ENCODE measurements at places on chromosomes 5 and 9.

- no peak for DNase-seq
Observed at GRCh38 chr5:2699686-2700085, 51.8 kb downstream of the IRX2 start.

- DNase-seq = peak; percentile 85
Observed at GRCh38 chr5:39076757-39077728, 2.8 kb upstream of the RICTOR start.

DNA sequence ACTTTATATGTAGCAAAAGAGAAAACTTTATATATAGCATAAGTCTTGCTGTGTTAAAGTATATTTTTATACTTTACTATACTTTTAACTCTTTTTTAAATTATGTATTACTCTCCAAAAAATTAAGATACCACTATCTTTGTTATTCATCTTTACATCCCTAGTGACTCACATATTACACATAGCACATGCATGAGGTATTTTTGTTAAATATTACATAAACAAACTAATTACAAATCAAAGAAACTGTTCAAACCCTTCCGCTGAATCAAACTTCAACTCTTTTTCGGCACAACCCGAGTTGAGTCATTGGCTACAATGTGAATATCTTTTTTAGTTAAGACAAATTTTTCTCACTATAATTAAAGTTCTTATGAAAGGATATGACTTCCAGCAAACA, 32.1 kb downstream of the NADK2 start:
- no peak for DNase-seq

DNA sequence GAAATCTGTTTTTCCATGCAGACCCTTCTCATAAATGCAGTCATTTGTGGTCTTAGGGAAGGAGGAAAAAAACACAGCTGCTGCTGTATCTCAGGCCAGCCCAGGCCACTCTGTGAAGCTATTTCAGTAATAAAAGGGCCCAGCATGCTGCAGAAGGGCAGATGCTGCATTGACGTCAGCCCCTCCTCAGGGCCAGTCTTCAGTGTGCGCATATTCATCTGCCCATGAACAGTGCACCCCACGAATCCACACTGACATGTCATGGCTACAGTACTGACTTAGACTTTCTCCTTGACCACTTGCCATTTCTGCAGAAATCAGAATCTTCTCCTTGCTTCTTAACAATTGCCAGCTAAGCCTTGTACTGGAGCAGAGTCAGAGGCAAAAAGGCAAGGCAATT, 304.7 kb downstream of the GABRG2 start:
- no peak for DNase-seq

- no peak for DNase-seq
Observed at GRCh38 chr9:38690574-38690973, 29.4 kb downstream of the FAM240B start.

DNA sequence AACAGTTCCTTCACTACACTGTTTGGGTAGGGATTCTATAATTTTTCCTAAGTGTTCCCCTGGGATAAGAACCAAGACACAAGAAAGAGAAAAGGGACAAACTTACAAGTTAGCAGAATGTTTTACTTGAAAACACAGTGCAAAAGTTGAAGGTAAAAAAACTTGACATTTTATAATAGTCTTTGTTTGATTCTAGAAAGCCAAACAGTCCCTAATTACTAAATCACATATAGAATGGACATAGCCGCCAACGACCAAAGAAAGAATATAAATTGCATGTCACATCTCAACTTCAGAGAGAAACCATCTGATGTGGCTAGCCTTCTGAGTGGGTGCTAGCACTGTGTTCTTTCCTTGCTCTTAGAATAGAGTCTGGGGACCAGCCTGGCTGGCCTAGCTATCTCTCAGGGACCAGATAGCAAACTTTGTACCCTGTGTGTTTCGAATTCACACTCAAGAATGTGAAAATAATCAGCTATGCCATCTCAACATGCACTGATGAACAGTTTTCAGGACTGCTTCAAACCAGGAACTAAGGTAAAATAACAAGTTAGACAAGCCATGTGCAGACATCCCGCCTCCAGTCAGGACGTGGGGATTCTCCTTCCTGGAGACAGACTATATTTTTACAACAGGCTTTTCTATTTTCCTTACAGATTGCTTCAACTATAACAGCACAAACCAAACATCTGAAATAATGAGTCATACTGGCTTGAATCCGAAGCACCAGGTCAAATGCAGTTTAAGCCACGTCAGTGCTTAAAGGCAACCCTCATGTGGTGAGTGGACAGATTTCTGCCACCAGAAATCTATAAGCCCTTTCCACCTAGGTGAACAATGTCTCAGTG, 53.7 kb downstream of the LHFPL2 start:
- no peak for DNase-seq

DNA sequence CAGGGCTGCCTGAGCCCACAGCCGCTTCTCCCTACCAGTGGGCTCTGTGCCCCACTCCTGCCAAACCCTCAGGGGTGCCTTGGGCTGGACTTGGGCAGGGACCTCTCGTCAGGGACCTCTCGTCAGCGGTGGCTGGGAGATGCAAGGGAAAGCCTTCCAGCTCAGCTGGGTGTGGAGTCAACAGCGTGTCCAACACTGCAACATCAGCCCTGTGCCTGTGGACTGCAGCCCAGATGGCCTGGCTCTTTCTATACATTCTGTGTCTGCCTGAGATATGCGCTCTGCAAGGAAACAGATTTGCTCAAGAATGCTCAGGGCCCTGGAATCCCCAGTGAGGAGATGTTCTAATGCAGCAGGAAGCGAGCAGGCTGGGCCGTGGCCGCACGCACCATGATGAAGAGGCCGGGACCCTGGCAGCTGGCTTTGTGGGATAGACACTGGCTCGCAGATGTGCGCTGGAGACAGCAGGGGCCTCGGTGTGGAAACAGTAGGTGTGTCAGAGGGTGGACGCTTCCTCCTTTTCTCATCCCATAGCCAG, 85.0 kb upstream of the COL5A1 start:
- no peak for DNase-seq

GRCh38 chr5:113147101-113147508, 170.5 kb downstream of the DCP2 start:
- no peak for DNase-seq

DNA sequence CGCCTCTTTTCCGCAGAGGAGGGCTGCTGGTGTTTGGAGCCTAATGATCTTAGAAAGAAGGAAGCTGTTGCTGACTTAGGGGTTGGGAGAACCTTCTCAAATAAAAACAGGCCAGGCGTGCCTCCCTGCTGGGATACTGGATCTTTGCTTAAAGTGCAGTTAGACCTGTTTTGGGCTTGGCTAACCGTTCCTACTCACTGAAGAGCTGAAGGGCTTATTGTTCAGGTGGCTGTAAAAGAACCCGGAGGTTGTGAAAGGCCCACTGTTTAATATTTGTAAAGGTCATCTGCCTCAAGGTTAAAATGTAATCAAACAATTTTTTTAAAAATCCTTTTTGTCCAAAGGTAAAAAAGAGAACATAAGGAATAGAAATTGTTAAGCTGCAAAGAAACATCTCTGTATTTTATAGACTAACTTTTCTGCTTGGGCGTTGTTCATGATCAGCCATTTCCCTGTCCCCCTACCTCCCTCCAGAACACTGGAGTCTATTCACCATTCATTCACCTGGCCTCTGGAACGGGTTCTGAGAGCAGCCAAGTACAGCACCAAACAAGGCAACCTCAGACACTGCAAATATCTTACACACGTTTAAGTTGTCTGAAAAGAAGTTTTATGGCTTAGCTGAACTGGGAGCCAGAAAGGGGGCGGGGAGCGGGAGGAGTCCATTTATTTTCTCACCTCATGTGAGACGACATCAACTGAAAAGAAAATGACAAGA, 18.6 kb upstream of the MTMR12 start:
- DNase-seq = no peak

DNA sequence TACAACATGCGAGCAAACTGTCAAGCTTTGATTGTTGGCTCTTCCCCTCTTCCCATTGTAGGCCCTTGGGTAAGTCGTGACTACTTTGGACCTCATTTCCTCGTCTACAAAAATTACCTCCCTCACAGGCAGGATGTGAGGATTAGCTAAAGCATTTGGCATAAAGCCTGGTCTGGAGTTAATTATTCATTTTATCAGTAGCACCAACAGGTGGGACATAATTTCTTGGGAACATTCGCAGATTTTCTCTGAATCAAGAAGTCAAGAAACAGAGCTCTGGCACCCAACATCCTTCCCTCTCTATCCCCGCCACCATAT, 39.9 kb upstream of the SEMA6A start:
- DNase-seq = no peak

DNA sequence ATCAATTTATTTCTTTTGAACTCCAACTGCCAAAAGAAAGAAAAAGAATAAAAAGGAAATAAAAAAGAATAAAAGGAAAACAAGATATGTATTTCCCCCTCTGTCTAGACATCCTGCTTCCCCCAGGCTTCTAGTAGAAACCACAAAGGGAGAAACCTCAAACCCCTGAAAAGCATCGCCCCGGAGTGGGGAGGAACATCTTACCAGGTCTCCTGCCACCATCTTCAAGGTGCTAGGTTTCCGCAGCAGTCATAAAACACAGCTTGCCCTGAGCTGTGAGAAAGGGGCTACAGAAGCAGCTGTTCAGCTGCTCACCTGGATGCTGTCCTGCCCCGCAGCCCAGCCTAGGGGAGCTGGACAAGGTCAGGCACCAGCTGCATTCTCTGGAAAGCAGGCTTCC, 487.7 kb downstream of the GADD45G start:
- no peak for DNase-seq

GRCh38 chr5:32928761-32929160, 217.6 kb downstream of the NPR3 start:
- DNase-seq = no peak

GRCh38 chr5:53448851-53449250, 31.6 kb upstream of the FST start:
- DNase-seq = no peak

Data from hematopoietic multipotent progenitor cell treated with erythropoietin and hydrocortisone succinate and interleukin-3 and kit ligand, for 6 days (in vitro differentiated cells).